ELF-1 (cell line): ENCODE measurements at places on chromosomes 7 and 10.

DNA sequence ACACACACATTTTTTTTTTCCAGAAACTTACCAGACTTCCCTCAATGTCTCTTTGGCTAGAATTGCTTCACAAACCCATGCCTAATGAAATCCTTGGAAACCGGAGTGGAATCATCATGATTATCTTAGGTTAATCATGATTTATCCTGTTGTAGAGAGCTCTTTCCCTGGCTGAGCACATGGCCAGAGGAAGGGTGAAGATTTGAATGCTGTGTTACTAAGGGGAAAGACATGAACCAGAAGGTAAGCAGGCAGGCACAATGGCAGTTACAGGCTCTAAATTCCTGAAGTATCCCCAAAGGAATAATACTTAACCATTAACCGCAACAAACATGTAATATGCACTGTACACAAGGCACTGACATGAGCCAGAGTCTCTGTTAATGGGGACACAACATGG, 4.1 kb upstream of the RNF148 start:
- no peak for DNase-seq

GRCh38 chr7:155918720-155919390, 106.6 kb upstream of the SHH start:
- no peak for DNase-seq

- DNase-seq: no peak
Observed at GRCh38 chr10:11328264-11329061, 283.0 kb downstream of the USP6NL start.

DNA sequence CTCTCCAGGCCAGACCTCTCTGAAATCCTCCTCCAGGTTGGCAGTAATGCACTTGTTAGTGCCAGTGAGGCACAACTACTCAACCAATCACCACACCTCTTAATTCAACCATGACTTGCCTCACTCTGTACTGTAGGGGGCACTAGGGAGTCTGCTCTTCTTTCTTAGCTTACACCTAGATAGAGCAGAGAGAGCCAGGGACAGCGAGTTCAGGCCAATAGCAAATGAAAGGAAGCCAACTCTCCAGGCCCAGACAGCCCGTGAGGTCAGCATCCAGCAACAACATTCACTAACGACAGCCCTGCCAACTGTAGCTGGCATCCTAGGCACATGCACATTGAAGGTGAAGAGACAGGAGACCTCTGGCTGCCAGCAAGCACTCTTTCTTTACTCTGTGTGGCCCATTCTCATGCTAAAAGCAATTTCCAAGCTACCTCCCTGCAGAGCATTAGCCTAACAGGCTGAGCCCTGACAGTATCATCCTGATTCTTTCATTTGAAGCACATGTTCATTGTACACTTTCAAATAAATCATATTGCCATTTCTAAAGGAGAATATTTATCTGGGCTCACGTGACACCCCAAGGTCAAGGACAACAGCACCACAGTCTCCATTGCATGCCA, 136.3 kb downstream of the DPY19L1 start:
- peak; percentile 54 for DNase-seq

- DNase-seq: no peak
Observed at GRCh38 chr7:18724318-18724717, 228.8 kb downstream of the HDAC9 start.

DNA sequence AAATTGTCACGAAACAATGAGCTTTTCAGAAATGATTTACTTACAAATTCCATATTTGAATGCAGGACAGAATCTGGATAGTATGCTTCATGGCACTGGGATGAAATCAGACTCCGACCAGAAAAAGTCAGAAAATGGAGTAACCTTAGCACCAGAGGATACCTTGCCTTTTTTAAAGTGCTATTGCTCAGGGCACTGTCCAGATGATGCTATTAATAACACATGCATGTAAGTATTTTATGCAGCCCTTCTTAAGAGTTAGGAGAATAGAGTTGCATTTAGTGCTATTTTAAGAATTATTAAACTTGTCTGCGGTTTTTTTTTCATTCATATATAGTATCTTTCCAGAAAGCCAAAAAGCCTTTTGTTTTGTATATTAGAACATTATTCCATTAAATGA, 67.4 kb downstream of the MMRN2 start:
- DNase-seq: no peak

DNA sequence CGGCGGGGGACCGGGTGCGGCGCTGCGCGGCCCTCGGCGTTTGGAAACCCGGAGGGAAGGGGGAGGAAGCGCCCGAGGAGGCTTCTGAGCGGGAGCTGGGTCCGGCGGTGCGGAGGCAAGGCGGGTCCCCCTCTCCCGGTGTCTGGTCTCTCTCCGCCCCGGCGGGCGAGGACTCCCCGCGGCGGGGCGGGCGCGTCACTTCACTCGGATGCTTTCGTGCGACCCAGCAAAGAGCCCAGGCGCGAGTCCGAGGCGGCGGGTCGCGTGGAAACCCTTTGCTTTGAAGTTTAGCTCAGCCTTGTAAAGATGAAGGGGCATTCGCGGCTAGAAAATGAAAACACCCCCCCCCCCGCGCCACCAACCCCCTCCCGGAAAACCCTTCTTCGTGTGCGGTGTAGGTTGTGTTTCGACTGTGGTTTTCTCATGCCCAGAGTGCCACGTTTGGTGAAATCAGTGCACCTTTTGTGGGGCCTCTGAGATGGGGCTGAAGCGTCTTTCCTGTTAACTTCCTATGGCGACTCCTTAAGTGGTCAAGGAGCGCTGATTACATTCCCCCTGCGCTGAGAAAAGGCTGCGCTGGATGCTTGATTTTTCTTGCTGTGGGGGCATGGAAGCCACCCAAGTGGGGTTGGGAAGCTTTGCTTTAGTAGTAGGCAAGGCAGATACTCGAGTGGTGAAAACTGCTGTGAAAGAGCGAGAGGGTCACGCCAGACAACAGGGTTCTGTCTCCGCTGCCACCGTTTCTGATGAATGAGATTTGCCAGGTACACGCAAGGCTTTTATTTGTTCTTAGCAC, 876 bp downstream of the GNAI1 start:
- DNase-seq: peak; percentile 44

DNA sequence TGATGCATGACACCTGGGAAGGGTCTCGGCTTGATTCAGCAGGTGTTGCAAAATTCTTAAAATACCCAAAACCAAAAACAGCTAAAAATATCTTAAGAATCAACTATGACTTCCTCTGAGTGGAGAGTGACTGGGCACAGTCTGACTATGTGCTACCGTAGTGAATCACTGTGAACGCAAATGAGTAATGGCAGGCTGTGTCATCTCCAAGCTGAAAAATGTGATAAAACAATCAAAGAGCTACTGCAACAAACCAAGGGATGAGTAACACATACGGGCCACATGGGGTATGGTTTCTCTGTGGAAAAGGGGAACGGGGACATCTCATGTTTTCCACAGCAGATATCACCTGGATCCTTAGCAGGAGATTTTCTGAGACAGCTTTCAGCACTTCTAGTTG, 127.5 kb downstream of the ABCA13 start:
- DNase-seq: no peak

GRCh38 chr10:119524720-119525070, 17.8 kb downstream of the RGS10 start:
- DNase-seq: no peak

DNA sequence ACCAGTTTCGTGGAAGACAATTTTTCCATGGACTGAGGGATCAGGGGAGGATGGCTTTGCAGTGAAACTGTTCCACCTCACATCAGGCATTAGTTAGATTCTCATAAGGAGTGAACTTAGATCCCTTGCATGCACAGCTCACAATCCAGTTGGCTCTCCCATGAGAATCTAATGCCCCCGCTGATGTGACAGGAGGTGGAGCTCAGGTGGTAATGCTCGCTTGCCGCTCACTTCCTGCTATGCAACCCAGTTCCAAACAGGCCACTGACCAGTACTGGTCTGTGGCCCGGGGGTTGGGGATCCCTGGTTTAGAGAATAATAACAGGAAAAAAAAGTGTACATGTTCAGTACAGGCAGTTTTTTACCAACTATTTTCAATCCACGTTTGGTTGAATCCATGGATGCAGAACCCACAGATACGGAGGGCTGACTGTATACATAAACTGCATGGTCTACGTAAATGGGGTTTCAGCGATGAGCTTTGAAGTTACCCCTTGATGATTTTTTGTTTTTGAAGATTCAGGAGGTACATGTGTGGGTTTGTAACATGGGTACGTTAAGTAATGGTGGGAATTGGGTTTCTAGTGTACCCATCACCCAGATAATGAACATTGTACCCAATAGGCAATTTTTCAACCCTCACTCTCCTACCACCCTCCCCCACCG, 24.5 kb downstream of the OGDH start:
- no peak for DNase-seq

DNA sequence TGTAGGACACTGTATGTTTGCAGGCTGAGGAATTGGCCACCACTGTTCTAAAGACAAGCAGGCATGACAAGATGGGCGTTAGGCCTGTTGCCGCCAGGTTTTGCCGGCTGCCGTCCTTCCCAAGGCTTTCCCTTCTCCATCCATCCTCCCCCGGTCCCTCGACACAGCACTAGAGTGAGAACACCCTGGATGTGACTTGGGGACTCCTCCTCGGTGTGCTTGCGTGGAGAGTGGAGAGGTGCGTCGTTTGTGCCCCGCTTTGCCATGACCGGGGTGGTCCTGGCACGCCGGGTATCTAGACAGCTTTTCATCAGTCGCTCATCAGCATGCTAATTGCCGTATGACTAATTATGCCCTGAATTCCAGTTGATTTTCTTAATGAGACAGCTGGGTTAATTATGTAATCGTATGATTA, 206.6 kb upstream of the SH2B2 start:
- DNase-seq: no peak

DNA sequence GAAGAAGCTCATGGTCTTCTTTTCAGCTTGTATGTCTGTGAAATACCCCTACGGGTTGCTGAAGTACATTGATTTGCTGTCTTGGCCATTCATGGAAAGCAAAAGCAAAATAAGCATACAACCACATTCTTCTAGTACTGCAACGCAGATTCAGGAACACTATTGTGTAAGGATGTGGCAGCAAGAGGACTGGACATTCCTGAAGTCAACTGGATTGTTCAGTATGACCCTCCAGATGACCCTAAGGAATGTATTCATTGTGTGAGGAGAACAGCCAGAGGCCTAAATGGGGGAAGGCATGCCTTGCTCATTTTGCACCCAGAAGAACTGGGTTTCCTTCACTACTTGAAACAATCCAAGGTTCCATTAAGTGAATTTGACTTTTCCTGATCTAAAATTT, 133.4 kb upstream of the ANKRD1 start:
- peak; percentile 57 for DNase-seq

DNA sequence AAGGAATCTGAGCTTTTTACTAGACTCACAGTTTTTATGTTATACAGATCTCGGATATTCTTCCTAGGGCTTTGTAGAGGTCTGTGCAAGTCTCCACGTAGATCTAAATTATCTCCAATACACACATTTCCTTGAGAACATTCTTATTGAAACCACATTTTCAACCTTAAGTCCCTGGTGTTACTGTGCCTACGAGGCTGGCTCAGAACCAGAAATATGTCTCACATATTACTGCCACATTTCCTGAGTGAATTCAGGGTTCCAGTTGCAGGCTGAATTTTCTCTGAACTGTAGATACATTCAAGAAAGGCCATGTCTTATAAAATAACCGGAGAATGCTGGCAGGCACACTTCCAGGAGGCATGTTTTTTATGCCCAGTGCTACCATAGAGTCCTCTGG, 46.5 kb downstream of the INHBA start:
- no peak for DNase-seq

- no peak for DNase-seq
Observed at GRCh38 chr10:131708225-131708880, 192.5 kb upstream of the PPP2R2D start.

DNA sequence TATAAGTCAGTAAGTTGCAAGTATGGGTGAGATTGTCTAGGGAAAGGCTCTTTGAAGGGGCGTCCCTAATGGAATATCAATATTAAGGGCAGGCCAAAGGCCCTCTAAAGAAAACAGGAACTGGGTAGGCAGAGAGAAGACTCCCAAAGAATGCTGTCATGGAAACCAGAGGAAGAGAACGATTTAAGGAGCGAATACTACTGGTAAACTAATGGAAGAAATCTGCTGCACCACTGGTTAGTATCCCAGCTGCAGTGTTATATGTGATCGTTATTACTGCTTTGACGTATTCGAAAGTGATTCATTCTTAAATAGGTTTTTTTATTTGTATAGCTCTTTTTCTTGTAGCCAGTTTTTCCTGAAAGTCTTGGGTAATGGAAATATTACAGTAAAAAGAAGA, 1.3 kb downstream of the CASP2 start:
- no peak for DNase-seq

DNA sequence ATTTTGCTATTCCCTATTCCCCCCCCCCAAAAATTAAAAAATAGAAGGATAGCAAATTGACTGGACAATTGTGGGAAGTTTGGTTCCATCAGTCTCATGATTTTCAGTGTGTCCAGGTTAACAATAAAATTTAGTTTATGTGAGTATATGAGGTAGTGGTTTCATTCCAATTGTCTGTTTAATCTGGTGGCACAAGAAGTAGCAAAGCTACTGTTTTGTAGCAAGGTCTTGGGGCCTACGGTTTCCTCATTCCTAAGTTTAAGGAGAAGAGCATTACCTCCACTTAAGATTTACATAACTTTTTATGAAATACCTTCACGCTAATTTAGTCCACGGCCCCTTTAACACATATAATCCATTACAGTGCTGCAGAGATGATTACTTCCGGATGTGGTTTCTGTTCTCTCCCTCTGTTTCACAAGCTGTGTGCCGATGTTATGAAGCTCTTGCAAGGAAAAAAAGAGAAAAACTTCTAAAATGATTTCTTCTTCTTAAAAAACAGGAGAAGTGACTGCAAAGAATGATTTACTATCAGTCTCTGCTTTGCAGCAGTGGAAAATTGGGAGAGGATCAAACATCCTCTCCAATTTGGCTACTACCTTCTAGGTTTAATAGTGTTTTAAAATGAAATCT, 32.7 kb upstream of the NPVF start:
- DNase-seq: no peak

GRCh38 chr10:127694580-127695193, 42.3 kb upstream of the FOXI2 start:
- DNase-seq: peak; percentile 77

GRCh38 chr10:101035916-101036702, 5.1 kb downstream of the SFXN3 start:
- no peak for DNase-seq

GRCh38 chr10:49153971-49154370, 20.1 kb upstream of the FAM170B start:
- DNase-seq: no peak

DNA sequence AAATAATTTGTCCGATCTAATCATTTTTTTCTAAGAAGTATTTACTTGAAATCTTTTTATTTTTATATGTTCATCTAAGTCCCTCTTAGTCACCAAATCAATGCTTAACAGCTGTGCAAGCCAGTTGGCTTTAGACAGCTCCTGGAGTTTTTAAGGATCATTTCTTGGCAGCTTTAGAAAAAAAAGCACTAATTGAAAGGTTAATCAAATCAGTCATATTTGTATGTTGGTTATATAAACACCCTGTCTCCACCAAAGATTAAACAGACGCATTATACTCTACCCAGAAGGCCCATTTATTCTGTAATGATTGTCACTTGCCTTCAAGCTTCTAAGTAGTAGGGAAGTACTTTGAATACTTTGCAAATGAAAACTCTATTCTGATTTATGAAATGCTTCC, 60.2 kb downstream of the PAXIP1 start:
- DNase-seq: no peak

GRCh38 chr10:53284615-53285182, 512.1 kb upstream of the MBL2 start:
- DNase-seq: no peak

- no peak for DNase-seq
Observed at GRCh38 chr10:125086691-125087090, 73.7 kb downstream of the CTBP2 start.

- no peak for DNase-seq
Observed at GRCh38 chr7:80415522-80415921, 96.3 kb downstream of the GNAT3 start.

GRCh38 chr10:43674553-43675210, 26.0 kb upstream of the ZNF32 start:
- no peak for DNase-seq
